ENCODE measurements at places on chromosomes 6 and 20.

DNA sequence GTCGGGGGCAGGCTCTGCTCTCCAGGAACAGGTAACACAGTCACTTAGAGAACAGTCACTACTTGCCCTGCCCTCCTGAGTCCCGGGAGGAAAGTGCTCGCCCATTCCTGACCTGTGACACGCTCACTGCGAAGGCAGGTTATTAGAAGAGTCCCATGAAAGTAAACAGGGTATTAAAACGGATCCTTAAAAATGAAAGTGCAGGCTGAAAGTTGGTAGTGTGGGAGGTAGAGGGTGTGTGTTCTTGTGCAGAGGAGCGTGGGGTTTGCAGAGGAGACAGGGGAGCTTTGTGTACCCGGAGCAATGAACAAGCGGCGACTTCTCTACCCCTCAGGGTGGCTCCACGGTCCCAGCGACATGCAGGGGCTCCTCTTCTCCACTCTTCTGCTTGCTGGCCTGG is at the start of gene CCN6:
TSS of gene CCN6 (plus strand) at position 104 of the 400 bp plus-strand sequence. CDS start at position 358, 254 bp downstream.
- H3K27ac ChIP-seq, result no peak within 1 kb of the TSS
- H3K4me1 ChIP-seq, result peaks cover 10% of the 10 kb centered on the region
- DNase-seq, result peak; percentile 38
- H3K27me3 ChIP-seq, result no peaks in the 10 kb centered on the region
- H3K36me3 ChIP-seq, result no peaks in the 10 kb centered on the region

GRCh38 chr6:10511477-10511876 is 9.7 kb upstream of the GCNT2 start:
- no peak overlapping the region for H3K27ac ChIP-seq
- no peaks in the 10 kb centered on the region for H3K27me3 ChIP-seq
- peaks cover 7% of the 10 kb centered on the region for H3K4me1 ChIP-seq
- no peaks in the 10 kb centered on the region for H3K36me3 ChIP-seq

GRCh38 chr6:89269981-89270380 is 45.1 kb downstream of the GABRR2 start:
- H3K4me1 ChIP-seq, result no peaks in the 10 kb centered on the region
- H3K4me3 ChIP-seq, result no peak overlapping the region
- DNase-seq, result no peak
- no peaks in the 10 kb centered on the region for H3K27me3 ChIP-seq
- no peak overlapping the region for H3K27ac ChIP-seq
- no peaks in the 10 kb centered on the region for H3K36me3 ChIP-seq

GRCh38 chr20:40882152-40882551 is 146.5 kb upstream of the TOP1 start:
- no peak overlapping the region for H3K4me3 ChIP-seq
- H3K27me3 ChIP-seq, result no peaks in the 10 kb centered on the region
- DNase-seq, result no peak
- H3K4me1 ChIP-seq, result no peaks in the 10 kb centered on the region

DNA sequence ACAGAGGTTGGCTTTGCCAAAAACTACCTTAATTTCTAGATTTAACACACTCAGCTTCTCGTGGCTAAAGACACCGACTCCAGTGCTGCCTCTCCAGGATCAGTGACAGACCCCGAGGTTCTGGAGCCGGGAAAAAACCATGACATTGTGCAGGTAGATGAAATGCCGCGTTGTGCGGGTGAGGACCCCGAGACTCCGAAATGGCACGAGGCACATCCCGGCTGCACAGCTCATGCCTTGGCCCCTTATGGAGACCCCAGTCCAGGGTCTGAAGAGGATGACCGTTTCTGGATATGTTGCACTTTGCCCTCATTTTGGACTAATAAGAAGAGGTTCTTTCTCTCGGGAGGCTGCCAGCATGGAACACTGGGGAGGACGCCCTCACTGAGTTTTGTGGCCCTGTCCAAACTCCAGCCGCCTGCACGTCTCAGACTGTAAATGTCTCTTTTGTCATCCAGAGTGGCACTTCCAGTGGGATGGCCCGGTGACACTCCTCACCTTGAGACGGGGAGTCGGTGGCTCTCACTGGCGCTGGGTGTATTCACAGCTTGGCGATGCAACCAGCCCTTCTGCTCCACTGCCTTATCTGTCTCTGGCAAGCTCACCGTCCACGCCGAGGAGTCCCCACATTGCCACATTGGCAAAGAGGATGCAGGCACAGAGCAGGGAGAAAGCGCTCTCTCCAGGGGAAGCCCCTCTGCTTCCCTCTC is 245.2 kb downstream of the SMOC2 start:
- DNase-seq, result no peak
- H3K4me1 ChIP-seq, result peaks cover 4% of the 10 kb centered on the region
- no peak overlapping the region for H3K27ac ChIP-seq
- H3K36me3 ChIP-seq, result no peaks in the 10 kb centered on the region

GRCh38 chr6:125753218-125753936 is 3.9 kb downstream of the HEY2 start:
- H3K27me3 ChIP-seq, result no peaks in the 10 kb centered on the region
- no peak for DNase-seq
- no peaks in the 10 kb centered on the region for H3K36me3 ChIP-seq
- peaks cover 7% of the 10 kb centered on the region for H3K4me1 ChIP-seq

GRCh38 chr6:147664092-147664491 is 155.6 kb downstream of the SAMD5 start:
- H3K27ac ChIP-seq, result no peak overlapping the region
- H3K4me3 ChIP-seq, result no peak overlapping the region
- no peaks in the 10 kb centered on the region for H3K36me3 ChIP-seq
- H3K27me3 ChIP-seq, result no peaks in the 10 kb centered on the region

DNA sequence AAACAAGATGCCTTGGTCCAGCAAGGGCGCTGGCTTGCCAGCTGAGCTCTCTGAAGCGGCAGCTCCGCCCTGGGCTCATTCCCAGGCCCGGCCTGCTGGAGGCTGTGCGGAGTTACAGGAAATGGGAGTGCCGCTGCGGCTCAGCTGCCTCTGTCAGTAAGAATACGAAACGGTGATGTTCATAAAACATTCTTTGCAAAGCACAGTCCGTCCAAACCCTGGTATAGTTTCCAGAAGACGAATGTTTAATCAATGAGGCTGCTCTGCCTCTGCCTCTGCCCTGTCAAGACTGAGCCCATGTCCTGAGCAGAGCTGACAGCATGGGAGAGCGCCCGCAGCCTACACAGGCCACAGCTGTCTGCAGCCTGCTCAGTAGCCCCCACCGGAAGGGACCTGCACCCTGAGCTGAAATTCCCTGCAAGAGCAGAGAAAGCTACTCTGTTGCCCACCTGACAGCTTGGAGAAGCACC is 153.3 kb upstream of the SNX9 start:
- peaks cover 8% of the 10 kb centered on the region for H3K36me3 ChIP-seq
- no peaks in the 10 kb centered on the region for H3K27me3 ChIP-seq
- peak overlapping the region; percentile 68 for H3K27ac ChIP-seq
- DNase-seq, result peak; percentile 82
- H3K4me1 ChIP-seq, result peaks cover 7% of the 10 kb centered on the region

DNA sequence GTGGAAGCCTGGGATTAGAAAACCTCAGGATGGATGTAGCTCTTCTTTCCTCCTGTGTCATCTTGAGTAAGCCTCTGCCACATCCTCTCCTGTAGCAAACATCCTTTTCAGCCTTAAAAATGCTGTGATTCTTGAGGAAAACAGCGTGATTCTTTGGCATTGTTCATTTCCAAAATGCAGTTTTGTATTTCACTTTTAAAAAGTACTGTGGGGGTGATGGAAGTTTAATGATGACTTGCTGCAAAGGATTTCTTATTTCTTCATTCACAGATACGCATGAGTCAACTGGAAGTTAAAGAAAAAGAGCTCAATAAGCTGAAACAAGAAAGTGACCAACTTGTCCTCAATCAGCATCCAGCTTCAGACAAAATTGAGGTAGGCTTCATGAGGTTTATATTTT is 23.9 kb upstream of the SNRNP48 start:
- peaks cover 79% of the 10 kb centered on the region for H3K36me3 ChIP-seq
- no peak overlapping the region for H3K4me3 ChIP-seq
- DNase-seq, result no peak
- peaks cover 9% of the 10 kb centered on the region for H3K4me1 ChIP-seq

- H3K36me3 ChIP-seq, result no peaks in the 10 kb centered on the region
- H3K4me3 ChIP-seq, result no peak overlapping the region
- no peaks in the 10 kb centered on the region for H3K27me3 ChIP-seq
Measured at GRCh38 chr6:46421939-46422338, 69.3 kb downstream of the RCAN2 start.

DNA sequence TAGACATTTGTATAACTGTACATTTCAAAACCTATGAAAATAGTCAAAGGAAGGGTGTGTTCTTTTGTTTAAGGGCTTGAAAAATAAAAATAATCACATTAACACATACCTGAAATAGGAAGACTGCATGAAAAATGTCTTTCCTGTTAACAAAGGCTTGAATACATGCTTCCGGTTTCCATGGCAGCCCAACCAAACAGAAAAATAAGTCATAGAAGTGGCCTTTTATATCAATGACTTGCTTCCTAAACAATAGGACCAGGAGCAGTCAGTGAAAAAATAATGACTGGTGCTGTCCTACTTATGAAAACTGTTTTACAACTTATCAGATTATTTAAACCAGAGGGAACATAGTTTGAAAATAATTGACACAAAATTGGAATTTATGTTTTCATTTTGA is 412.6 kb upstream of the PLCB4 start:
- no peak overlapping the region for H3K4me3 ChIP-seq
- no peak for DNase-seq
- H3K27me3 ChIP-seq, result no peaks in the 10 kb centered on the region
- no peaks in the 10 kb centered on the region for H3K36me3 ChIP-seq
- no peaks in the 10 kb centered on the region for H3K4me1 ChIP-seq

DNA sequence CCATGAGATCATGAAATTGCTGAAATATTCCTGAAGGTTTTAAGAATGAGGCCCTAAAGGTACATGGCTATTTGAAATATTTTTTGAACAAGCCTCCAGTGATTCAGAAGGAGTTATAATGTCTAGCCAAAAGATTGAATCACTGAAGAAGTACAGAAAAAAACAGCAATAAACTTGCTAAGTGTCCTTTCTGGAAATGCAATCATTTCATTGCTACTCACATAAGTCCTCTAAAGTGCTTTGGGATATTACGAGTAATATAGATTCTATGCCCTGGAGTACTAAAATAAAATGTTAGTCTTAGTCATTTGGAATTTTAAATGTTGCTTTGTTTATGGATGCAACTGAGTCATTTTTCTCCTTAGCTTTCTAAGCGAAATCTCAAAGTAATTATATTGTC is 32.7 kb downstream of the CENPW start:
- H3K27me3 ChIP-seq, result no peaks in the 10 kb centered on the region
- no peaks in the 10 kb centered on the region for H3K4me1 ChIP-seq
- no peak overlapping the region for H3K4me3 ChIP-seq
- no peaks in the 10 kb centered on the region for H3K36me3 ChIP-seq

- no peak for DNase-seq
- no peak overlapping the region for H3K4me3 ChIP-seq
- H3K27ac ChIP-seq, result no peak overlapping the region
- no peaks in the 10 kb centered on the region for H3K4me1 ChIP-seq
- no peaks in the 10 kb centered on the region for H3K27me3 ChIP-seq
- no peaks in the 10 kb centered on the region for H3K36me3 ChIP-seq
Measured at GRCh38 chr6:81476881-81477280, 275.6 kb downstream of the TENT5A start.

DNA sequence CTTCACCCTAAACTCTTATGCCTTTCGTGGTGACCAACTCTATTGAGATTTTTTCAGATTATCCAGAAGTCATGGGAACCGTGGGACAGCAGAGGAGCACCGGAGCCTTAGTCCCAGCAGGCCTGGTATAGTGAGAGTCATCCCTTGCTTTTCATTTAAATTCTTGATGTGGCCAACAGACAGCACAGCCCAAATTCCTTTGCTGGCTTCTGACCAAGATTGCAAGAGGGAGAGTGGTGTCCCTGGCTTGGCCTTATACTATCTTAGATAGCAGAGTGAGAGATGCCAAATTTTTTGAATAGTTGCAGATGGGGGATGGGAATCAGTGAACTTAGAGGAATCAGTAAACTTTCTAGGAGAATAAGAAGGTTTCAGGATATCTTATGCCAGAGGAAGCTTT is 7.8 kb downstream of the STX11 start:
- H3K4me3 ChIP-seq, result no peak overlapping the region
- no peaks in the 10 kb centered on the region for H3K27me3 ChIP-seq
- H3K4me1 ChIP-seq, result no peaks in the 10 kb centered on the region
- peak; percentile 71 for DNase-seq

- H3K27ac ChIP-seq, result peak overlapping the region; percentile 48
- peak; percentile 42 for DNase-seq
- peaks cover 3% of the 10 kb centered on the region for H3K4me1 ChIP-seq
Measured at GRCh38 chr6:168007592-168008338, 10.3 kb downstream of the KIF25 start.

GRCh38 chr6:15441215-15441868 is 195.5 kb downstream of the JARID2 start:
- H3K27me3 ChIP-seq, result no peaks in the 10 kb centered on the region
- H3K36me3 ChIP-seq, result no peaks in the 10 kb centered on the region
- no peak for DNase-seq

- no peaks in the 10 kb centered on the region for H3K4me1 ChIP-seq
- no peak overlapping the region for H3K27ac ChIP-seq
- H3K36me3 ChIP-seq, result no peaks in the 10 kb centered on the region
- H3K27me3 ChIP-seq, result peaks cover 69% of the 10 kb centered on the region
Measured at GRCh38 chr20:58514321-58515232, 622 bp downstream of the APCDD1L start.

- H3K27ac ChIP-seq, result no peak overlapping the region
- no peaks in the 10 kb centered on the region for H3K27me3 ChIP-seq
- H3K4me1 ChIP-seq, result no peaks in the 10 kb centered on the region
- no peaks in the 10 kb centered on the region for H3K36me3 ChIP-seq
- H3K4me3 ChIP-seq, result no peak overlapping the region
Measured at GRCh38 chr6:5976811-5977210, 29.9 kb downstream of the NRN1 start.

DNA sequence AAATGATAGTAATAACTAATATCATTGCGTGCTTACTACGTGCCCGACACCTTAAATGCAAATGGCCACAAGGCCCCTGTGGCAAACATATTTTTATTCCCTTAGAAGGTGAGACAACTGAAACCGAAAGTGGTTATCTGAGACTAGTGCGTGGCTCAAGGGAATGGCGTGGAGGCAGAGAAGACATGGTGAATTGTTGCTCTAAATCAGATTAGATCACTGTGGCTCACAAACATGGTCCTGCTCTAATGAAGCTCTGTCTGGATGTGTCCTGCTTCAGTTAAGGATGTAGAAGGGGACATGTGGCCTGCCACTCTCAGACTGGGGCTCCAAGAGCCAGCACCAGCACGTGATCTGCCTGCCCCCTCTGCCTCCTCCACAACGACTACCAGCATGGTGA is 124.2 kb upstream of the GMDS start:
- DNase-seq, result no peak
- no peak overlapping the region for H3K27ac ChIP-seq
- no peak overlapping the region for H3K4me3 ChIP-seq
- no peaks in the 10 kb centered on the region for H3K36me3 ChIP-seq
- no peaks in the 10 kb centered on the region for H3K4me1 ChIP-seq

DNA sequence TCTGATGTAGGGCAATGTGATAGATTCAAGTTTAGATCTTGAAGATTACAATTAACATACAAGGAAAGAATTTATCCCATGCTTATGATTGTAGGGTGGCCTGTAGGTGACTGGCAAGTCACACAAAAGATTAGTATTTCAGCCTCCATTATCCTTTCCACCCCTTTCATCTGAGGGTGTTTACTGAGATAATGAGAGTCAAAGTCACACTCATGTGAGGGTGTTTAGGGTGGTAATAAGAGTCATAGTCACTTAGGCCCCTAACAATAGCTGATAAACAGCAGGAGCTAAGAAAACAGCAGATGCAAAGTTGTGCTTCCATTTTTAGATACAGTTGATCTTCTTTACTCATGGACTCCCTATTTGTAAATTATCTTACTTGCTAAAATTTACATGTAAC is 11.4 kb downstream of the FAM184A start:
- no peaks in the 10 kb centered on the region for H3K4me1 ChIP-seq
- H3K27me3 ChIP-seq, result no peaks in the 10 kb centered on the region
- DNase-seq, result no peak

All from stomach (tissue), 19 donors.